Activated CD4-positive, alpha-beta T cell treated with anti-CD3 and anti-CD28 coated beads, Interleukin-2, amount 10 ng/mL, durations not matched to agents 7 days and 5 days (primary cell): ENCODE measurements at places on chromosomes 5 and 9.

- no peak for DNase-seq
Observed at GRCh38 chr5:58542709-58543108, 40.2 kb upstream of the RAB3C start.

DNA sequence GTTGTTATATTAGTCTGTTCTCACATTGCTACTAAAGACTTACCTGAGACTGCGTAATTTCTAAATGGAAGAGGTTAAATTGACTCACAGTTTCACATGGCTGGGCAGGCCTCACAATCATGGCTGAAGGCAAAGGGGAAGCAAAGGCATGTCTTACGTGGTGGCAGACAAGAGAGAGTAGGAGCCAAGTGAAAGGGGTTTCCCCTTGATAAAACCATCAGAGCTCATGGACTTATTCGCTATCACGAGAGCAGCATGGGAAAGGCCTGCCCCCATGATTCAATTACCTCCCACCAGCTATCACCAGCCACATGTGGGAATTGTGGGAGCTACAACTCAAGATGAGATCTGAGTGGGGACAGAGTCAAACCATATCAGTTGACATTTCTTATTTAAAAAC is 374.5 kb upstream of the RORB start:
- no peak for DNase-seq

GRCh38 chr5:143720689-143721088 is 91.3 kb upstream of the HMHB1 start:
- no peak for DNase-seq

- DNase-seq, result no peak
Observed at GRCh38 chr5:134611515-134611914, 21.1 kb downstream of the SAR1B start.

GRCh38 chr5:85077581-85077980 is 692.9 kb upstream of the EDIL3 start:
- no peak for DNase-seq

GRCh38 chr5:140131967-140132409 is 6.3 kb downstream of the IGIP start:
- no peak for DNase-seq

- no peak for DNase-seq
Observed at GRCh38 chr5:10432059-10433008, 9.3 kb upstream of the ROPN1L start.

- peak; percentile 21 for DNase-seq
Observed at GRCh38 chr5:40033411-40033810, 608.6 kb upstream of the DAB2 start.

GRCh38 chr9:89433826-89434225 is 64.1 kb downstream of the SEMA4D start:
- DNase-seq, result no peak

DNA sequence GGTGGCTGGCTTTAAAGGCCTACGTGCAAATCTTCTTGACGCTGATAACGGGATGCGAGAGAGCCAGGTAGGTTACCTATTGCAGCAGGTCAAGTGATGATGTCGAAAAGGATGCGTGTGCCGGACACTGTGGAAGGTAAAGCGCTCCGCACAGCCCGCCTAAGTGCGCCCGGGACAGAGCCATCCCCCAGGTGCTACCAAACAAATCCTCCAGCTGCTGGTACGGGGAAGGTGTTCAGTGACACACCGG is 245 bp upstream of the DNAJC25 start:
- DNase-seq, result no peak
